Activated CD4-positive, alpha-beta memory T cell treated with anti-CD3 and anti-CD28 coated beads for 36 hours (primary cell): ENCODE measurements at places on chromosomes 5 and 9. TPM values are rescaled to one million over a fixed set of nuclear protein-coding genes. Genes with fewer than 3 reads are reported as not detected.

Gene ANKRD31
- total RNA-seq = 0.29 TPM

GRCh38 chr9:85432599-85432998 lies 309.2 kb downstream of the AGTPBP1 start:
- DNase-seq = no peak
- no peaks in the 10 kb centered on the region for H3K4me1 ChIP-seq
- H3K27ac ChIP-seq = no peak overlapping the region
- H3K36me3 ChIP-seq = no peaks in the 10 kb centered on the region
- no peak overlapping the region for H3K4me3 ChIP-seq

Gene GLRX
- 34.0 TPM for total RNA-seq

Gene FAM53C
- 19.2 TPM for total RNA-seq

- no peak for DNase-seq
- no peak overlapping the region for H3K4me3 ChIP-seq
- H3K4me1 ChIP-seq = no peaks in the 10 kb centered on the region
- no peaks in the 10 kb centered on the region for H3K27me3 ChIP-seq
- H3K36me3 ChIP-seq = peaks cover 23% of the 10 kb centered on the region
Observed at GRCh38 chr9:37564916-37565315, 11.3 kb downstream of the FBXO10 start.

DNA sequence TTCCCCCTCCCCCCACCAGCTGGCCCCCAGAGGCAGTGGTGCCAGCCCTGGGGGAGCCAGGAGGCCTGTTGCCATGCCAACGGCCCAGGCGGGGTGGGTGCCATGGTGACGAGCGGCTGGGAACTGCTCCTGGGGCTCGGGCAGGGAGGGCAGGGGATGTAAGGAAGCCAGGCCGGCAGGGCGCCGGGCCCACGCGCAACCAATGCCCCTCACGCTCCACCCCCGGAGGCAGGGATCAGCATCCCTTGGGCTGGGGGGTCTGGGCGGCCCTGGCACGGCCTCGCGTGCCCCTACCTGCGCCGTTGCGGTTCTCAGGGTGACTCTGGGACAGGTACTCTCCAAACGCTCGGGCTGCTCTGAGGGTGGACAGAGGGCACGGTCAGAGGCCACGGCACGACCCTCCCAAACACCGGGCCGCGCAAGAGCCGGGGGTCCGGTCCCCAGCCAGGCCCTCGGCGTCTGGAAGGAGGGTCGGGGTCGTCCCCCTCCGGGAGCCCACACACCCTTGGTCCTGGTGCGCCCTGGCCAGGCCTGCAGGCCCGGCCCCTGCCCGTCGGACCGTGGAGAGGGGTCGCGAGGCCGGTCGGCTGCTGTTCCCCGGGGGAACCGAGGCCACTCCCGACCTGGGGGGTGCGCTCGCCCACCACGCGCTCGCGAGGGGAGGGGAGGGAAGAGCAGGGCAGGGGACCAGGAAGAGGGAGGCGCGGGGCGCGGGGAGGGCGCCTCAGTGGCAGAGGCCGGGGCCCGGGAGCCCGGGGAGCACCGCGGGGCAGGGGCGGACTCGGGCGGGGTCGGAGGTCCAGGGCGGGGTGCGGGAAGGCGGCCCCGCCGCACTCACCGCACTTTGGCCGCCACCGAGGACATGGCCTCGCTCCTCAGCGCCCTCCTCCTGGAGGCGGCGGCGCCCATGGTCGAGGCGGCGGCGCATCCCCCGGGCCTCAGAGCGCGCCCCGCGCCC lies 661 bp downstream of the NSMF start:
- H3K4me1 ChIP-seq = peaks cover 27% of the 10 kb centered on the region
- H3K27me3 ChIP-seq = no peaks in the 10 kb centered on the region
- no peak overlapping the region for H3K27ac ChIP-seq
- DNase-seq = no peak

- no peak overlapping the region for H3K27ac ChIP-seq
- no peak for DNase-seq
- H3K4me3 ChIP-seq = no peak overlapping the region
- no peaks in the 10 kb centered on the region for H3K36me3 ChIP-seq
- H3K27me3 ChIP-seq = no peaks in the 10 kb centered on the region
- no peaks in the 10 kb centered on the region for H3K4me1 ChIP-seq
Observed at GRCh38 chr5:163773226-163773625, 267.8 kb downstream of the MAT2B start.

GRCh38 chr5:125978015-125978414 lies 445.2 kb upstream of the GRAMD2B start:
- no peaks in the 10 kb centered on the region for H3K4me1 ChIP-seq
- no peak overlapping the region for H3K4me3 ChIP-seq
- H3K27me3 ChIP-seq = no peaks in the 10 kb centered on the region
- H3K27ac ChIP-seq = no peak overlapping the region

GRCh38 chr9:91161465-91162300 lies 200.0 kb downstream of the AUH start:
- H3K4me3 ChIP-seq = peak overlapping the region; percentile 75
- H3K27me3 ChIP-seq = no peaks in the 10 kb centered on the region
- H3K36me3 ChIP-seq = peaks cover 2% of the 10 kb centered on the region
- H3K4me1 ChIP-seq = peaks cover 51% of the 10 kb centered on the region

Gene DAB2IP
- not detected for total RNA-seq

DNA sequence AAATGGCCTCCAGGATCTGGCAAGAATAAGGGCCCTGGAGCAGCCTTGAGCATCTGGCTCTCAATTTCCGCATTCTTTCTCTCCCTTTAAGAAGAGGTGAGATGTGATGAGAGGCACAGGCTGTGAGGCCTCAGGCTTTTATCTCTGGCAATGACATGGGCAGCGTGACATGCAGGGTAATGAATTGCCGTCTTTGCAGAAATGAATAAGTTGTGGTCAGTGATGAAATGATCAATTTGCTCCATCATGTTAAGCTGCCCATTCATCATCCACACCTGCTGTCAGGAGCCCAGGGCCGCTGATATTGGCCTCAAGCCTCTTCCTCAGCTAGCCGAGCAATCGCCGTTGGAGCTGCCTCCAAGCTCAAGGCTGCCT lies 265.3 kb downstream of the TRIM32 start:
- H3K27me3 ChIP-seq = no peaks in the 10 kb centered on the region
- no peak for DNase-seq
- H3K4me3 ChIP-seq = no peak overlapping the region
- H3K27ac ChIP-seq = no peak overlapping the region
- H3K4me1 ChIP-seq = no peaks in the 10 kb centered on the region
- H3K36me3 ChIP-seq = no peaks in the 10 kb centered on the region

DNA sequence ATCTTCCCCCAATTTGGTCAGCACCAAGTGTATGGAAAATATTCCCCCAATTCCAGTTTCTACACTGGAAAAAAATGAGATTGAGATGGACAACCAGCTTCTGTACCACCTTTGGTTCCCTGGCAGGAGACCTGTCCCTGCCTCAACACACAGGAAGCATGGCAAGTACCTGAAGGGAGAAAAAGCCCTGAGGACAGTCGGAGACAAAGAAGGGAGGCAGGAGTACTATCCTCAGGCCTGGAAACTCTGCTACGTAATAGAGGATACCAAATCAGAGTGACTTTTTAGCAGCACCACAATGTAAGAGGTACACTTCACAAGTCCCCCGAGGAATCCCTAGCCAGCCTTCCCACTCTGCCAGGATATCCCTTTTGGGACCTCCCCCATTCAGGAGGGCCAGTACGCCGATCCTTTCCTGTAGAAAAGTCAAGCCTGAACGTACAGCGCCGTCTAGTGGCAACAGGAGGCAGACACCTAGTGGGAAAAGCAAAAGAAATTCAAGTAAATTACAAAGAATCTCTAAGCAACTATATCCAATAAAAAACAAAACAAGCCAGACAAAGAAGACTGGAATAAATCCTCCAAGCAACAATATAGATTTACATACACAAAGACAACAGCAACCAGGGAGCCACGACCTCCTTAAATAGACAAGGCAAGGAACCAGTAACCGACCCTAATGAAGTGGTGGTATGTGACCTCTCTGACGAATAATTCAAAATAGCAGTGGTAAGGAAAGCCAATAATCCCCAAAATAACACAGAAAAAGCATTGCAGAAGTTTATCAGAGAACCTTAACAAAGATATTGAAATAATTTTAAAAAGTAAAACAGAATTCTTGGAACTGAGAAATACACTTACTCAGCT lies 63.3 kb upstream of the SLCO6A1 start:
- H3K27ac ChIP-seq = no peak overlapping the region
- no peak overlapping the region for H3K4me3 ChIP-seq
- no peaks in the 10 kb centered on the region for H3K4me1 ChIP-seq
- no peaks in the 10 kb centered on the region for H3K36me3 ChIP-seq
- peaks cover 6% of the 10 kb centered on the region for H3K27me3 ChIP-seq
- DNase-seq = peak; percentile 26

Gene ZNF608
- not detected for total RNA-seq

DNA sequence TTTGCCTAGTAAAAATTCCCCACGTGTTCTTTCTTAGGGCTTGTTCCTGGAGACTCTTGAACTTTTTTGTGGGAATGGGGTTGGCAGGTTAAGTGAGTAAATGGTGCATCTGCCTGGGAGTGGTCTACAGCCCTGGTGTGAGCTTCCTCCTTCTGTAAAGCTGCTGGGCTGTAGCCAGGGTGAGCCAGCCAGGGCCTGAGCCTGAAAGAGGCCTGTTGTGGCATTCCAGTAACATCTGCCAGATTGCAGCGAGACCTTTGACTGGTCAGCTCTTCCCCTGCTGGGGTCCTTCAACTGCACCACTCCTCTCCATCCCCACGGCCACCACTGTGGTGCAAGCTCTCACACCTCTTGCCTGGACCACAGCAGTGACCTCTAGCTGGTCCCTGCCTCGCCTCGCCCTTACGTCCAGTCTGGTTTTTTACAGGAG lies 47.5 kb downstream of the SLC22A5 start:
- H3K4me3 ChIP-seq = no peak overlapping the region
- H3K27ac ChIP-seq = peak overlapping the region; percentile 18
- DNase-seq = no peak
- no peaks in the 10 kb centered on the region for H3K27me3 ChIP-seq
- H3K36me3 ChIP-seq = peaks cover 28% of the 10 kb centered on the region

DNA sequence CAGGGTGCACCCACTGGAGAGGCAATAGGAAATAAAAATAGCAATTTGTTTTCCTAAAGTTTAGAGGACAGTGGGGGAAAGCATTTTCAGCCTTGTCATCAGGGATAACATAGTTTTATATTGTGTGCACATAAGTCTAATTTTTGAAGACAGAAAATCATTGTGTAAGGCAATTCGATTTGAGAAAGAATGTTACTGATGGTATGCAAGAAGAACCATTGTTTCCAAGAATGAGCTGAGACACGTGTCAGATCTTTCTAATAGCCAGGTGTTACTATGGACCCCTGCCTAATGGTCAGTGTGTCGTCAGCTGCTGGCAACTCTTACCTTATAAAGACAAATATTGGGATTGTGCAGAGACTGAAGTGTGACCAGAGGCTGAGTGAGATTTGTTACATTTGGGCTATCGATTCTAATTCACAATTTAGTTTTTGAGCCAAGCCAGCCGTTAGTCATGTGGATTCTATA lies 67.1 kb upstream of the PPP2R2B start:
- H3K36me3 ChIP-seq = no peaks in the 10 kb centered on the region
- H3K27ac ChIP-seq = no peak overlapping the region
- no peak overlapping the region for H3K4me3 ChIP-seq
- DNase-seq = no peak
- no peaks in the 10 kb centered on the region for H3K4me1 ChIP-seq
- no peaks in the 10 kb centered on the region for H3K27me3 ChIP-seq

GRCh38 chr5:64814073-64814472 lies 45.3 kb downstream of the CWC27 start:
- peaks cover 8% of the 10 kb centered on the region for H3K36me3 ChIP-seq
- H3K4me1 ChIP-seq = peaks cover 6% of the 10 kb centered on the region
- H3K27ac ChIP-seq = no peak overlapping the region
- H3K27me3 ChIP-seq = no peaks in the 10 kb centered on the region
- no peak for DNase-seq

Gene DND1
- 2.3 TPM for total RNA-seq

GRCh38 chr5:181133610-181134231 lies 2.8 kb upstream of the OR2V1 start:
- no peak overlapping the region for H3K4me3 ChIP-seq
- no peaks in the 10 kb centered on the region for H3K36me3 ChIP-seq
- H3K27me3 ChIP-seq = peaks cover 24% of the 10 kb centered on the region
- no peaks in the 10 kb centered on the region for H3K4me1 ChIP-seq
- DNase-seq = no peak

- no peak overlapping the region for H3K27ac ChIP-seq
- H3K4me1 ChIP-seq = no peaks in the 10 kb centered on the region
- no peaks in the 10 kb centered on the region for H3K27me3 ChIP-seq
- H3K36me3 ChIP-seq = no peaks in the 10 kb centered on the region
- no peak overlapping the region for H3K4me3 ChIP-seq
Observed at GRCh38 chr5:14457476-14457875, 124.1 kb upstream of the OTULINL start.

Gene TMEM203
- 31.1 TPM for total RNA-seq

DNA sequence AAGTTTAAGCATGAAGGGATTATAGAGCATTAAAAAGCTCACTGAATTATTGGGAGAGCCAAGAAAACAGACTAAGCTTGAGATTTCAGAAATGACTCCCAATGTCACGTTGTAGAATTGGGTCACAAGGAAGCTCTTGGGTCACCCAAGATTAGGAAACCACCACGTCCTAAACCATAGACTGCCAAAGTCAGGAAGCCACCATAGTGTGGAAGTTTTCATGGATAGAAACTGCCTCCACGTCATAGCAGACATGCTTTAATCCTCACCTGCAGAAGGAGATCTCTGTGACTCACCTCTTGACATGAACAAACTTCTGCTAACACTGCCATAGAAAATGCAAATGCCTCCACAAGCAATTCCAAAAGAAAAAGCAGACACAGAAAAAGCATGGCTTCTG lies 106.3 kb downstream of the SLC1A3 start:
- DNase-seq = no peak
- no peaks in the 10 kb centered on the region for H3K36me3 ChIP-seq
- no peak overlapping the region for H3K27ac ChIP-seq
- no peaks in the 10 kb centered on the region for H3K27me3 ChIP-seq

DNA sequence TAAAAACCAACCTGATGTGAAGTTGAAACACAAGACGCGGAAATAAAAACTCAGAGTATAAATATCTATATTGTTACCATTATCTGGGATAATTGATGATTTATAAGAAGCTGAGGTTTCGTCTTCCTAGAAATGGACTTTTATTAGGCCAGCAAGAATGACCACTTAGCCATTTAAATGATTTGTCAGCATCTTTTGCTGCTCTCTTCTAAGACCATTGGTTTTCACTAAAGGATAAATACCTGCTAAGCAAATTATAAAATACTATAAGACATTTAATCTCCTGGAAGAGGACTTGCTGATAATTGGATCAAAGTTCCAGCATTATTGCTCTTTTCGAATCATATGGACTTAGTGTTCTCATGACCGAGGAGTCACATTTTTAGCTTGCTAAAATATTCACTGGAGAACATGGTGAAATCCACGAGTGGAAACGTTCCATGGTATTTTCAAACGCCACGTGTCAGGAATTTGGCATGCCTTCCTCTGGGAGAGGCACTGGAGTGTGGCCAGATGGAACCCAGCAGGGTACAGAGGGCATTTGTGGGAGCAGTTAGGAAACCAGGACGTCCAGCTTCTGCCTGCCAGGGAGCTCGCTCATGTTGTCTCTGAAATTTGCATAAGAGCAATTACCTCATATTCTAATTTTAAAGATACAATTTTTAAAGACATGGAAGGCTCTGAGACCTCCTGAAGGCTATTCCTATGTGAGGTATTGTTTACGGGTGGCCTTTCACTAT lies 43.1 kb downstream of the TNFAIP8 start:
- no peaks in the 10 kb centered on the region for H3K27me3 ChIP-seq
- peaks cover 28% of the 10 kb centered on the region for H3K36me3 ChIP-seq
- no peak for DNase-seq
- H3K4me1 ChIP-seq = peaks cover 72% of the 10 kb centered on the region
- H3K27ac ChIP-seq = peak overlapping the region; percentile 90

- H3K36me3 ChIP-seq = no peaks in the 10 kb centered on the region
- no peaks in the 10 kb centered on the region for H3K4me1 ChIP-seq
- no peak overlapping the region for H3K27ac ChIP-seq
- DNase-seq = no peak
Observed at GRCh38 chr5:74992791-74993190, 59.6 kb downstream of the GCNT4 start.
